ENCODE measurements at places on chromosomes 3 and 15. TPM values are rescaled to one million over a fixed set of nuclear protein-coding genes. Genes with fewer than 3 reads are reported as not detected.

STAB1 gene
- 2.2 TPM for total RNA-seq

GRCh38 chr3:3468596-3468995 is 289.1 kb upstream of the CRBN start:
- no peak overlapping the region for H3K27ac ChIP-seq
- no peaks in the 10 kb centered on the region for H3K27me3 ChIP-seq
- DNase-seq, result no peak
- no peak overlapping the region for H3K4me3 ChIP-seq

GRCh38 chr15:36758800-36759199 is 179.4 kb downstream of the CDIN1 start:
- H3K4me1 ChIP-seq, result peaks cover 33% of the 10 kb centered on the region
- no peaks in the 10 kb centered on the region for H3K27me3 ChIP-seq
- H3K36me3 ChIP-seq, result no peaks in the 10 kb centered on the region
- no peak overlapping the region for H3K27ac ChIP-seq
- DNase-seq, result no peak

DNA sequence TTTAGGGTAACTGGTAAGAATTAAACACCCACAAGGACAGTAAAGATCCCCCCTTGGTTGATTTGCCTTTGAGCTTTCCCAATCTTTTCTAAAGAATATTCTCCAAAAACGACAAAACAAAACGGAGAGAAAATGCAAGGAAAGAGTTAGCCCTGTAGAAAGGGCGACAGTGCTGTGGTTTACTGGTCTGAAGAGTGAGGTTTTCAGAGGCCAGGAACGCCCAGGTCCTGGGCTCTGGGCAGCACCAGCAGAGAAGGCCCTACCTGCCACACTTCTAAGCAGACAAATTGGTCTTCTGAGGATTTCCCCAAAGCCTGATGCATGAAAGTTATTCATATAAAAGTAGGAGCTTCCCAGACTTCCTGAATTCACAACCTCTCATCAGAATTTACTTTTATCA is 119.3 kb downstream of the KCNMB2 start:
- no peak for DNase-seq
- no peaks in the 10 kb centered on the region for H3K4me1 ChIP-seq
- H3K4me3 ChIP-seq, result no peak overlapping the region
- no peak overlapping the region for H3K27ac ChIP-seq

- no peak overlapping the region for H3K4me3 ChIP-seq
- peaks cover 23% of the 10 kb centered on the region for H3K4me1 ChIP-seq
- no peaks in the 10 kb centered on the region for H3K27me3 ChIP-seq
- H3K36me3 ChIP-seq, result peaks cover 4% of the 10 kb centered on the region
These were observed 40.8 kb downstream of the NUP210 start for GRCh38 chr3:13379201-13379830.

DNA sequence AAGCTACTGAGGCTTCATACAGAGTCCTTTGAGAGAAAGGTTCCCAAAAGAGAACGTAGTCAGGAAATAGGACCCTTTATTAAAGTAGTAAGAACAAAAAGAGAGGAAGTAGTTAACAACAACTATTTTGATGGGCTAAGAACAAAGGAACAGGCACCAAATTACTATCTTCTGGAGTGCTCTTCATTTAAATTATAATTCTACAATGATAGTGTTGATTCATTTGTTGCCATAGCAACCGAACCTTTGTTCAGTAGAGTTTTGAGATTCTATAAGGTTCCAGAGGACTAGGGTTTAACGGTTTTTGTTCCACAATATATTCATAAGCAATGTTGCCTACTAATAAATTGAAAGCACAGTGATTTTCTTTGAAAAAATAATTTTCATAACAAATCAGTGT is 78.8 kb downstream of the CMSS1 start:
- no peak for DNase-seq
- no peaks in the 10 kb centered on the region for H3K27me3 ChIP-seq
